ENCODE measurements at places on chromosomes 12 and 14.

- DNase-seq = no peak
Measured at GRCh38 chr14:100955201-100955600, 51.7 kb upstream of the RTL1 start.

DNA sequence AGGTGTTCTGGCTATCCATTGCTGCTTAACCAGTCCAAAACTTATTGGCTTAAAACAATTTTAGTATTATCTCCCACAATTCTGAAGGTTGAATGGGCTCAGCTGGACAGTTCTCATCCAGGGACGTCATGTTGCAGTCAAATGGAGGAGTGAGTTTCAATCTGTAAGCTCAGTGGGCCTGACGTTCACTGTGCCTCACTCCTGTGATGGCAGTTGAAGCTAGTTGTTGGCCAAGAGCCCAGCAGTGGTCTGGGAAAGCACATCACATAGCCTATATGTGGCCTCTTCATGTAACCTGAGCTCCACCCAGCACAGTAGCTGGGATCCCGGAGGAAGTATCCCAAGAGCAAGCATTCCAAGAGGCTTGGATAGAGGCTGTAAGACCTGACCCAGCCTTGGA, 40.6 kb upstream of the CDKN3 start:
- no peak for DNase-seq

DNA sequence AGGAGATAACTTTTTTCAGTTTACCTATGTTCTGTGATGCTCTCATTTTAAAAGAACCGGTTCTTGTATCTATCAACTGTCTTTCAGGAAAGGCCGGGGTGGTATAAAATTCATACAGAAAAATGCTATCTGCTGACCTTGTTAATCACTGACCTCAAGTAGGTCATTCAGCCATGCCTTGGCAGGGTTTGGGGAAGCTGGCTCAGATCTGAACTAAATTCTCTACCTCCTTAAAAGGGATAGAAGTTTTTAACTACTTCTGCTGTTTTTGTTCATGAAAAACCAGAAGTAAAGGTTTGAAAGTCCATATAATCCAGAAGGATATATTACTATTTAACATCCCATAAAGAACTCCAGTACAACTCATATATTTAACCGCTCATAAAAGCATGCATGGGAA, 10.1 kb downstream of the MYRFL start:
- DNase-seq = no peak

DNA sequence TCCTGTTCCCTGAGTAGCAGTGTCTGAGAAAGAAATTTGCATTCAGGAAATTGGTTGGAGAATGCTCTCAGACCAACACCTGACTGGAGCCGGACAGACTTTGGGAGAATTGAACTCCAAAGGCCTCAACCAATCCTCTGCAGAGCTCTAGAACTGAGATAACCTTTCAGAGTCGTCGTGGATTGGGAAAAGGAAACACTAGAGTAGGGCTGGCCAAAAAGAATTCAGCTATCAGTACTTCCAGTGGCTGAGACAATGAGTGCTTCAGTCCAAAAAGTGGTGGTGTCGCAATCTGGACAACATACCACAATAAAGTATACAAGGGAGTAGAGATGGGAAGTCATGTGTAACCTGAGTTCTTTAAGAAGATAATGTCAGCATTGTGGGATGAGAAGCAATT, 377.1 kb downstream of the SLC16A7 start:
- no peak for DNase-seq

DNA sequence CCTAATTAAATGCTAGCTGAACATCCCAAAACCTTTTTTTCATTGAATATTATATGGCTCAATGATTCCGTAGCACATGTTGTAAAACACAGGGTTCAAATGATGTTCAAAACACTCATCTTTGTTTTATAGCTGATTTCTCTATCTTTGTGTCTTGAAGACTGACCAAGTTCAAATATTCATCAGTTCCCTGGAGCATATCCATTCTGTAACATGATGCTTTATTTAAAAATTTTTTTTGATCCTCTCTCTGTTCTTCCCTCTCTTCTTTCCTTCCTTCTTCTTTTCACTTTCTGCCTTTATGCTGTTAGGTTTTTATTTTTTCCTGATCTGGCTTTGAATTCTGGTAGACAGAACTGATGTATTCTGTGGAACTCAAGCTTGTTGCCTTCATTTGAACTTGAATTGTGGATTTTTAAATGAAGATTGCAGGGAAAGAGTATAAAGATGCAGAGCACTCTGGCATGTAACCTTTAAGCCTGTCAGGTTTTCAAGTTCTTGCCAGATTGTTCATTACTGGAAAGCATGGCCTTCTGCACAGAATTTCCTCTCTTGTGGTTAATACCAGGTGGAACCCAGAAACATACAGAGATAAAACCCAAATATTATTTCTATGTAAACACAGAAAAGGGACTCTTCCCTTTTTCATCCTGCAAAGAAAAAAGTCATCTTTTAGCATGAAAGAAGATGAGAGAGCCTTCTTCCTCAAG, 39.5 kb downstream of the PROX2 start:
- no peak for DNase-seq

DNA sequence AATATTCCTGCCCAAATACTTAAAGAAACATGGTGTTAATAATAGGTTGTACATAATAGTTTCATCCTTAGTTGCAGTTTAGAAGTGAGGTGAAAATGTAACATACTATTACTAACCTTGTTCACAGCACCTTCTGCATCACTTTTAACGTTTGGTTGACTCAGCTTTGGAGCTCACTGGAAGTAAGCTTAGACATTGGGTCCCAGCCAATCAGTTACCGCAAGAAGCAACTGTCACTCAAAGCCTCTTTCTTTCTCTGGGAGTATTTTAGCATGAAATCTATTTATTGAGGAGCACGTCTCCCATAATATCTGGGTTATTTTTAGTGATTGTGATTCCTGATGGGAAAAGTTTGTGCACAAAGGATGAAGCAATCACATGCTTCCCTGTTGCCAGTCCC, 472.6 kb downstream of the SNAPC1 start:
- DNase-seq = no peak

GRCh38 chr12:93689076-93689834, 12.1 kb downstream of the CRADD start:
- peak; percentile 45 for DNase-seq

GRCh38 chr14:59707778-59708561, 131.4 kb upstream of the CCDC175 start:
- no peak for DNase-seq

DNA sequence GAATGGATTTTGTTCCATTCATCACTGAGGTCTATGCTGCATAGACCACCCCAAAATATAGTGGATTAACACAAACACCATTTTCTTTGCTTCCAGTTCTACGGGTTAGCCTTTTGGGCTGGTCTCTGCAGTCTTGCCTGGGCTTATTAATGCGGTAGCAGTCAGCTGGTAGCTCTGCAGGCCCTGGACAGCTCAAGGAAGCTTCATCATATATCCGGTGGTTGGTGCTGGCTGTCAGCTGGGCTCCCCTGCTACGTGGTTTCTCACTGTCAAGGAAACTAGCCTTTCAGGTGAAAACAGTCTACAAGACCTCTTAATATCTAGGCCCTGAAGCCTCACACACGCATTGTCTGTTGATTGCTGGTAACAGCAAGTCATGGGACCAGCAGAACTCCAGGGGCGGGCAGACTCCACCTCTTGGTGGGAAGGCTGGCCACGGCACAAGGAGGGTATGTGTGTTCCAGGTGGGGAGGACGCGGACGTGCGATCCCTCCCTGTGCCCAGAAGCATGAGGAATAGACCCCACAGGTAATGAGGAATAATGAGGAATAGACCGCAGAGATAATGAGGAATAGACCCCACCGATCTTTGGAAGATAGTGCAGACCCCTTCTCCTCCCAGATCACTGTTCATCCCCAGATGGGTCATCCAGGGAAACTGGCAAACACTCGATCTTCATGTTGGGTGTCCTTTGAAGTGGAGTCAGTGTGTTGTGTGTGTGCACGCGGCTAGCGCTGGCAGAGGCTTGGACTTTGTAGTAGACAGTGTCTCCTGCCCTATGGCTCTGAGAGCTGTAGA, 13.3 kb downstream of the TSPAN9 start:
- DNase-seq = no peak

- DNase-seq = no peak
Measured at GRCh38 chr14:94646481-94646880, 34.3 kb downstream of the SERPINA3 start.
